T follicular helper cell (primary cell): ENCODE measurements at places on chromosomes 2 and 18.

DNA sequence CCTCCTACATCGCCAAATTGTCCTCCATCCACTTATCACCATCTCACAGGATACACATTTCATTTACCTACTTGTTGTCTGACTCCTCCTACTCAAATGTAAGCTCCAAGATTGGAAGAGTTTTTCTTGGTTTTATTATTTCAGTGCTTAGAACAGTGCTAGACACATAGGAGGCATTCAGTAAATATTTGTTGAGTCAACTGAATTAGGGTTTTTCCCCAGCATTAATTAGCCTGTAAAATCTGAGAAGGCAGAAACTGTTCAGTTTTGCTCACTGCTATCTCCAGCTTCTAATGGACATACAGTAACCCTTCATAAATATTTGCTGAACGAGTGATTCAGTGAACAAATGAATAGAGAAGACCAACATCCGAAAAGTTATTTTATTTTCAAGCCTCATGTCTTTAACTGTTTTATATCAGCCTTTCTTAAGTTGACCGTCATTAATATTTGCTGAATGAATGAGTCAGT, 800 bp downstream of the TTC21B start:
- no peak for DNase-seq

- DNase-seq, result no peak
Observed at GRCh38 chr18:23810396-23810795, 121.1 kb downstream of the LAMA3 start.

- peak; percentile 33 for DNase-seq
Observed at GRCh38 chr2:8488001-8488738, 193.7 kb upstream of the ID2 start.

GRCh38 chr2:97617911-97618310, 28.0 kb upstream of the COX5B start:
- DNase-seq, result no peak

GRCh38 chr2:68371581-68371980, 6.5 kb downstream of the PLEK start:
- no peak for DNase-seq

DNA sequence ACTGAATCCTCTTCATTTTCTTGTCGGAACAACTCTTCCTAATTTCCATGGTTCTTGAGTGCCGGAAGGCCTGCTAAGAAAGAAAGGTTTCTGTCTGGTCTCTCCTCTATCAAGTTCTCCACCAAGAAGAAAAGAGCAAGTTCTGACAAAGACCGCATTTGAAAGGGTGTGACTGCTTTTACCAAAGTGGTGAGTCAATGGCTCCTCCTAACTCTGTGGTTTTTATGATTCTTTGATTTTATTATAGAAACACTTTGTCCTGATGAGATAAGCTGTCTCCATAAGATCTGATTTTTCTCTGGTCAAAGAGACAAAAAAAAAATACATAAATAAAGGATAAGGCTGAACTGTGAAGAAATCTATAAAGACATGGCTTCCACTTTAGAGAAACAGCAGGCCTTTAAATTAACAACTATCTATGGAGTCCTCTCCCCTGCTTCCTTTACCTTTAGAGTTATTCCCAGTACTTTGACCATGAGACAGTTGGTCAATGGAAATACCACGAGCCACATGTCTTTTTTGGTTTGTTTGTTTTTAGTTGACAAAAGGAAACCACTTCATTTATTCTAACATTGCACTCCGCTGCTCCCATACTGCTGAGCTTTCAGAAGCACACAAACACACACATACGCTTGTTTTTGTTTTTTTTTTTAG, 67.7 kb downstream of the REL start:
- DNase-seq, result no peak
